ENCODE measurements at places on chromosomes 4 and X.

GRCh38 chrX:33333271-33333670 lies 121.9 kb upstream of the DMD start:
- DNase-seq: no peak

GRCh38 chr4:188879598-188879997 lies 740.4 kb downstream of the TRIML1 start:
- no peak for DNase-seq

DNA sequence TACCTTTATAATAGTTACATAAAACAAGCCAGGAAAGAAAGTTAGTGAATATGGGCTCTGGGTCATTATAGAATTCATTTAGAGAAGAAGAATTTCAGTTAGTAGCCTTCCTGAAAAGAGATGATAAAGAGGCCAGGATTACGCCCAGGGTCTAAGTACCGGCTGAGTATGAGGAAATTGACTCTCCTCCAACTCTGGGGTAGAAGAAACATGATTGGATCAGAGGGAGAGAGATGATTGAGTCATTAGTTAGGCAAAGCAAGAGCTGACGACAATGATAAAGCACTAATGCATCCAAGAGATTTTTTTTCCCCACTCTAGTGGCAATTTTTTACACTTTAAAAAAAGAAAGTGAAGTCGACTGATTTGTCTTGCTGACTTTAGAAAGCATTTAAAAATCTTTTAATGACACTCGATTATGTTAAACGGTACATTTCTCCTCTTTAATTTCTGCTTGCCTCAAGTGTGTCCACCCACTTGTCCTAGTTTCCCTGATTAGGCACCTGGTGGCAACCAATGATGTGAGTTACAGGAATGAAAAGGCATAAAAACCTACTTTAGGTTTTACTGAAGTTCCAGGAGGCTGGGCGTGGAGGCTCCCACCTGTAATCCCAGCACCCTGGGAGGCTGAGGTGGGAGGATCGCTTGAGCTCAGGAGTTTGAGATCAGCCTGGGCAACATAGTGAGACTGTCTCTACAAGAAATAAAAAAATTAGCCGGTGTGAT lies 37.3 kb upstream of the IGFBP7 start:
- no peak for DNase-seq

DNA sequence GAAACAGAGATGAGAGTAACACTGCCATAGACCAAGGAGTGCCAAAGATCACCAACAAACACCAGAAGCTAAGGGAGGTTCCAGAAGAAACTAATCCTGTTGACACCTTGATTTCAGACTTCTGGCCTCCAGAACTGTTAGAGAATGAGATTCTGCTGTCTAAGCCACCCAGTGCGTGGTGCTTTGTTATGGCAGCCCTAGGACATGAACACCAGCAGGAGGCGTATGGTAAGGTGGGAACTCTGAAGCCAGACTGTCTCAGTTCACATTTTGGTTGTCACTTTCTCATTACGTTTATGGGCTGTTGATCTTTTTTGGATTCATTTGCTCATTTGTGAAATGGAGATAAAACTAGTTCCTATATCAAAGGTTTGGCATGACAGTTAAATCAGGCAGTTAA lies 142.9 kb downstream of the DCHS2 start:
- DNase-seq: no peak

GRCh38 chr4:911221-911751 lies 20.8 kb downstream of the GAK start:
- DNase-seq: no peak

DNA sequence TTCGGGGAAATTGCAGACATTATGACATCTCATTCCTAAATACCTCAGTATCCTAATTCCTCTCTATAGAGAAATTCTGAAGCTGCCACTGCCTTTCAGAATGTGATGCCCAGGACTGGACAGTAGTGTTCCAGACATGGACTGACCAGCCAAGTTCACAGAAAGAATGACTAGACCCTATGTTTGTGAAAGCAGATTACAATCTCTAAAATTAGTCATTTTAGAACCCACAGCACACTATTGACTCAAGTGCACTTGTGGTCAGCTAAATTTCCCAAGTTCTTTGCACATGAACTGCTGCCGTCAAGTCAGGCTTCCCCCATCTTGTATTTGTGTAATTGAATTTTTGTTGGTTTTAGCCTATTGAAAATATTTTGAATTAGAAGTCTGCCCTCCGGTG lies 81.0 kb upstream of the ESX1 start:
- DNase-seq: no peak

DNA sequence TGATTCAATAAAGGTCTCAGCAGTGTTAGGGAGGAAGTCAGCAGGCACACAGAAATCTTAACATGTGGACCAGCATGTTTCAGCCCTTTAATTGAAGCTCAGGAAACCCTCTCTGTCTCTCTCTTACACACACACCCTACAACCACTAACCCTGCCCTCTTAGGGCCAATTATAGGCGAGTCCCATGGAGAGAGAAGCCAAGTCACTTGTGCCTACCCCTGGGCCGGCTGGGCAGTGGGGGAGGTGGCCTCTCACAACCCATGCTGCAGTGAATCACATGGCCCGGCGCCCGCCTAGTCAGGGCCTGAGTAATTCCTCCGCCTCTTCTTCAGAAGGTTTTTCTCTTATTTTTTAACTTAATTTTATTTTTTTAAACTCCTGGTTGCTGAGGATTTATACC lies 3.7 kb downstream of the FGD1 start:
- no peak for DNase-seq

- no peak for DNase-seq
Measured at GRCh38 chr4:37650481-37650880, 35.7 kb downstream of the RELL1 start.

GRCh38 chr4:93066749-93067148 lies 761.8 kb upstream of the ATOH1 start:
- DNase-seq: no peak

GRCh38 chrX:150143721-150144440 lies 205.6 kb upstream of the EOLA2 start:
- no peak for DNase-seq

- no peak for DNase-seq
Measured at GRCh38 chr4:103073792-103074438, 2.6 kb downstream of the SLC9B2 start.

- DNase-seq: no peak
Measured at GRCh38 chrX:131577999-131578734, 34.3 kb downstream of the OR13H1 start.

DNA sequence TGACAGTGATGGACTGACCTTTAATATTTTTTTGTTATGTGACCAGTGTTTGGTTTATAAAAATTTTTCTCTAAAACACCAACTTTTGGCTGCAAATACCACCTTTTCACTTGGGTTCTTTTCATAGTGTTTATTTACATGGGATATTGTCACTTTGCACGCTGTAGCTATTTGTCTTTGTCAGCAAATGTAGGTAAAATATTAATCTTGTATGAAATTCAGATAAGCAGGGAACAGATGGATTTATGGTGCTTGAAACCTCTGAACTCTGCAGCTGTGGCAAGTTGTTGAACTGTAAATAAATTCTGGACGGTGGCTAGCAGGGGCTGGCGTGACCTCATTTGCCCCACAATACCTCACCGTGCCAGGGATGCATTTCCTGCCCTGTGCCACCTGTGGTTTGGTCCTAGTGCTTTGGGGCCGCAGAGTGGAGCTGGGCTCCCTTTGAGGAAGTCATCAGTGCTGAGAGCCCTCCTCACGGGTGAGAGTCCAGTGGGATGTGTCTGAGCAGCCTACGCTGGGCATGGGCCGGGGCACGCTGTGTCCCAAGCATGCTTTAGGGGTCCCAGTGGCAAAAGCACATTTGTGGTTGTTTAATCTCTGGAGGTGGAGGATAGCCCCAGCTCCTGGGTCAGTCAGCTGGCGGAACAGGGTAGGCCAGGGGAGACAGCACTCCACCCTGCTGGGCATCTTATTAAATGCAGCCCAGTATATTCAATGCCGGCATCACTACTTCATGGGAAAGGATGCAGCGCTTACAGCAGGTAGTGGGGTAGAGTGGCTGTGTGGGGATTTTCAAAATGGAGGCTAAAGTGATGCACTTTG lies 108.6 kb downstream of the TBL1X start:
- DNase-seq: no peak

- DNase-seq: no peak
Measured at GRCh38 chr4:67542076-67542475, 3.2 kb downstream of the CENPC start.

DNA sequence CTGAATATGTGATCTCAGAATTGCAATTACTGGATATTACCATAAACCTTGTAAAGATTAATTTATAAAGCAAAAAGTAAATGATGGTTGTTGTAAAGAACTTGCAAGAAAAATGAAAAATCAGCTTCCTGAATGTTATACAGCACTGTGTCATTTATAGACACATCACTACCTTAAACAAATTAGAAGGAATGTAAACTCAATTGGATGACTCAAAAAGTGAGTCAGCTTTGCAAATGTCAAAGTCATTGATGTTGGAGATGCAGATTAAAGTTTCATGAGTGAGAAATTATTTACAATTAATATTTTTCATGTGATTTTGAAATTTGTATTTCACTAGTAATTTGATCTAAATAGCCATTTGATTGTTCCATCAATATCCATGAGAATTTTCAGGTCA lies 193.2 kb downstream of the RAPGEF2 start:
- no peak for DNase-seq

DNA sequence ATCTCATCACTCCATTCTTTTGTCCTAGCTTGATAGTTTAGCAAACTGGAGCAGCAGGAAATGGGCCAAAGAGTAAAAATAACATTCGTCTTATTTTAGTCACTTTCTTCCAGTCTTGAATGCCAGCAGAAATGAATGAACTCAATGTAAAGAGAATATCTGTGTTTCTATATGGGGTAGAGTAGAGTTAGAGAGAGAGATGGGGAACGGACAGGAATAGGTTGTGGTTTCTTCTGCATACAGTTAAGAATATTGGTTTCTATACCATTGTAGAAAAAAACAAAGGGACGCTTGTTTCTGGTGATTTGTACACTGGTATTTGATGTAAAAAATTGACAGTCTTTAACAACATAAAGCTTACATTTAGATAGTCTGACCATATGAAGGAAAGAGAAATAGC lies 8.9 kb downstream of the GPR174 start:
- no peak for DNase-seq

GRCh38 chr4:153448003-153448731 lies 18.0 kb upstream of the TMEM131L start:
- DNase-seq: no peak
